ENCODE measurements at places on chromosomes 5 and 9.

- DNase-seq = no peak
Observed at GRCh38 chr5:107388141-107388861, 282.4 kb downstream of the EFNA5 start.

- DNase-seq = no peak
Observed at GRCh38 chr5:181283347-181283746, 22.4 kb upstream of the TRIM52 start.

DNA sequence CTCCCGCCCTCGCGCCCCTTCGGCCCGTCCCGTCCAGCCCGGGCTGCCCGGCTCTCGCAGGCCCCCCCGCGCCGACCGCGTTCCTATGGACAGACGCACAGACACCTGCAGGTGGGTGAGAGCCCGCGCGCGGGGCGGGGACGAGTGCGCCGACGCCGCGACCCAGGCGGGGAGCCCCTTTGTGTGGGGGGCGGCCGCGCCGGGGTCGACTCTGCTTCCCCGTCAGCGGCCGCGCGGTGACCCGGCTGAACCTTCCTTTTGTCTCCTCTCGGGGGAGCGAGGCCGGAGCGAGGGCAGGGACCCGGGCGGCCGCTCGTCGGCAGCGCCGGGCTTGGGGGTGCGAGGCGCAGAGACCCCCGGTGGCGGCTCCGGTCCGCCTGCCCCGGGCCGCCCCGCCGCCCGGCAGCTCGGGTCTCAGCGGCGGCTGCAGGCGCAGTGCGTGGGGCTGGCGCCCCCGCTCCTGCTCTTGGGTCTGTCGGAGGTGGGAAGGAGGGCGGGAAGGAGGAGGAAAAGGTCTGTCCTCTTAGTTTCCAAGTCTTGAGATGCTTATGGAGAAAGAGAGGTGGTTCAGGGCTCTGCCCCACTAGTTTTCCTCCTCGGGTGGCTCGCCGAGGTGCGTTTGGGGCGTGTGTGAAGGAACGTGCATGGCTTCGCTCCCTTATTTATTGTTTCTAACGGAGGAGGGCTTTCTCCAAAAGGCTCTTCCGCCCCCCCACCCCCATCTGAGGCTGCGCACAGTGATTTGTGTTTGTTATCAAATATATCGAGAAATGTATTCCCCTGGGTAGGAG lies 576 bp downstream of the KIAA1958 start:
- peak; percentile 11 for DNase-seq

GRCh38 chr9:136657974-136658848 lies 4.5 kb upstream of the EGFL7 start:
- DNase-seq = no peak

DNA sequence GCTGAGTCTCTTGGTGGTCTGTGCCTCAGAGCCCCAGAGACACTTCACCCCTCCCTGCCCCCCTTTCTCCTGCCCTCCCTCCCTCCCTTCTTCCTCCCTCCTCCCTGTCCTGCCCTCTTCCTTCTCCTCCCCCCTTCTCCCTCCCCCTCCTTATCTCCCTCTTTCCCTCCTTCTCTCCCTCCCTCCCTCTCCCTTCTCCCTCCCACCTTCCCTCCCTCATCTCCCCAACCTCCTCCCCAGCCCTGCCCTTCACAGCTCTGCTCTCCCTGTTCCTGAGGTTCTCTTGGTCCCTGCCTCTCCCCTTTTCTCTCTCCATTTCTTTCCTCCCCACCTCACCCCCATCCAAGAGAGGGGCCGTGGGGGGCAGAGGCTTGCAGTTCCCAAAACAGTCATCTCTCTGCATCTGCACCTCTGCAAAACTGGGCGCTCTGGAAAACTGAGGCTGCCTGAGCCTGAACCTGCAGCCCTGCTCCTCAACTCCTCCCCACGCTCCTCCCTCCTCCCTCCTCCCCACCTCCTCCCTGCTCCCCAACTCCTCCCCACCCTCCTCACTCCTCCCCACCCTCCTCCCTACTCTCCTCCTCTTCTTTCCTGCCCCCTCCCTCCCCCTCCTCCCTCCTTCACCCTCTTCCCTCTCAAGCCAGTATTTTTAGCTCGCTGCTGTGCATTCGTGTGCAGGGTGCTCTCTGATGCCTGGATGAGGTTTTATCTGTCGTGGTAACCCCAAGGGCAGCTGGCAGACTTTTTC lies 219.1 kb downstream of the C9orf50 start:
- no peak for DNase-seq

GRCh38 chr9:70679845-70680244 lies 265.4 kb upstream of the KLF9 start:
- DNase-seq = no peak

GRCh38 chr9:70263421-70263820 lies 4.6 kb downstream of the SMC5 start:
- no peak for DNase-seq

- no peak for DNase-seq
Observed at GRCh38 chr5:137236849-137237507, 262.1 kb downstream of the SPOCK1 start.

DNA sequence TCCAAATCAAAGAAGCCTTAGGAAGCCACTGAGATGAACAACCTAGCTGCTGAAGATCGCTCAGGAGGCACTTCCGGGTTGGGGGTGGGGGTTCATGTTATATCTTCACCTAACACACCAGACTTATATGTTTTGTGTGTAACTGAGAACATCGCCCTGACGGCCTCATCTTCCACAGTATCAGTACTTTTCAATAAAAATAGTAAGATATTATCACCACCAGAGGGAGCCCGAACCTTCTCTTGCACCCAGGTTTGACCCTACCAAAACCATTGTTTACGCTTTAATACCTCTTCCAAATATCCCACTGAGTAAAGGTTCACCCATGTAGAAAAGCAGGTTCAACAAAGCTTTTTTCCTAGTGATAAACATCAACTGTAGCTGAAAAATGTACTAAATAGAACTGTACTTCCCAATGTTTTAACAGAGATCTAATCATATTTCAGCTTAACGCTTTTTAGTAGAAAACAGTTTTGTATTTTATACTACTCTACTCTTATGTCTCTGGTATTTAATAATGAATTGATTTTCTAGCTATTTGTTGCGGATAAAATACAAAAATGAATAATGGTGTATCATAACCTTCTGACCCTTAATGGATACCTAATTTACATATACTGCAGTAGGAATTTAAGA lies 244.0 kb downstream of the EPB41L4A start:
- no peak for DNase-seq

DNA sequence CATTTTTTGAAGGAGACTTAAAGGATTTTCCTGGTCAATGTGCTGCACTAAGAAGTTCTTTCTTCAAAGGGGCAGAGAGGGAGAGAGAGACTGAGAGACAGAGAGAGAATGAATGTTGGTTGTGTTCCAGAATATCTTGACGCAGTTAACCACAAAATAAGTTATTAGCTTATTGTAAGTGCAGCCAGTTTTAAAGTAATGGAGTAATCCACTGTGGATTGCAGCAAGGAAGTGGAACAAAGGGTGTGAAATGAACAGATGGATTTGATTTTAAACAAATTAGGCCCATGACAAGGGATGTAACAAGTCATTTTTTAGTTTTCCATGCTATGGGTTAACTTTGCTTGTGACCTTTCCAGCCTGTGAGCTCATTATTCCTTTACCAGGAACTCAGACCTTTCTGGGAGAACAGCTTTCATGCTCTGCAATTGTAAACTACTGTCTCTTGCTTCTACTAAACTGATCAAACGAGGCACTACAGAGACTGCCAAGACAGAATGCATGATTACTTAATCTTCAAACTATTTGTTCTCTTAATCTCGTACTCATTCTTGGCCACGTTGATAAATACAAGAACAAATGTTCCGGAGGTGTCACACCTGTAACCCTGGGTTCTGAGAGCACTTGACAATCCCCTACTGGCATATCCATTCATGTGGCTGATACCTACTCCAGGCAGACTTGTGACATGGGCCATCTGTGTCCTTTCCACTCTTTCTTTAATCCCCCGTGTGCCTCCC lies 131.1 kb downstream of the TLE1 start:
- DNase-seq = no peak

DNA sequence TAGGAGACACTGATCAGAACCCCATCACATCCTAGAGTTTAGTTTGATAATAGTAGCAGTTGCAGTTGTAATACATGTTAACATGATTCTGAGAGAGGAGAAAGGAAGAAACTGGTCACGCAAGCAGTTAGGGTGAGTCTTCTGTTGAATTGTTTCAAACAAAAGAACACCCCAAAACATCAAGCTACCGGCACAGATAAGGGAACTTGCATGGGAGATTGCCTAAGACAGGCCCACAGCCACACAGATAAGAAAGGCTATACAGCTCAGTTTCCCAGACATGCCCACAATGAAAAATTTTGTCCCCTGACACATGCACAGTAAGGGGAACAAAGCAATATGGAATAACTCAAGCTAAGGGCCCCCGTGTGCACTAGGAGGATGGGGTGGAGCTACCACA lies 15.9 kb downstream of the HSPB3 start:
- no peak for DNase-seq

GRCh38 chr9:75142202-75142601 lies 53.9 kb downstream of the OSTF1 start:
- DNase-seq = no peak

GRCh38 chr5:154409230-154409840 lies 36.5 kb upstream of the SAP30L start:
- DNase-seq = no peak

- no peak for DNase-seq
Observed at GRCh38 chr5:27318701-27319100, 280.3 kb upstream of the CDH9 start.

DNA sequence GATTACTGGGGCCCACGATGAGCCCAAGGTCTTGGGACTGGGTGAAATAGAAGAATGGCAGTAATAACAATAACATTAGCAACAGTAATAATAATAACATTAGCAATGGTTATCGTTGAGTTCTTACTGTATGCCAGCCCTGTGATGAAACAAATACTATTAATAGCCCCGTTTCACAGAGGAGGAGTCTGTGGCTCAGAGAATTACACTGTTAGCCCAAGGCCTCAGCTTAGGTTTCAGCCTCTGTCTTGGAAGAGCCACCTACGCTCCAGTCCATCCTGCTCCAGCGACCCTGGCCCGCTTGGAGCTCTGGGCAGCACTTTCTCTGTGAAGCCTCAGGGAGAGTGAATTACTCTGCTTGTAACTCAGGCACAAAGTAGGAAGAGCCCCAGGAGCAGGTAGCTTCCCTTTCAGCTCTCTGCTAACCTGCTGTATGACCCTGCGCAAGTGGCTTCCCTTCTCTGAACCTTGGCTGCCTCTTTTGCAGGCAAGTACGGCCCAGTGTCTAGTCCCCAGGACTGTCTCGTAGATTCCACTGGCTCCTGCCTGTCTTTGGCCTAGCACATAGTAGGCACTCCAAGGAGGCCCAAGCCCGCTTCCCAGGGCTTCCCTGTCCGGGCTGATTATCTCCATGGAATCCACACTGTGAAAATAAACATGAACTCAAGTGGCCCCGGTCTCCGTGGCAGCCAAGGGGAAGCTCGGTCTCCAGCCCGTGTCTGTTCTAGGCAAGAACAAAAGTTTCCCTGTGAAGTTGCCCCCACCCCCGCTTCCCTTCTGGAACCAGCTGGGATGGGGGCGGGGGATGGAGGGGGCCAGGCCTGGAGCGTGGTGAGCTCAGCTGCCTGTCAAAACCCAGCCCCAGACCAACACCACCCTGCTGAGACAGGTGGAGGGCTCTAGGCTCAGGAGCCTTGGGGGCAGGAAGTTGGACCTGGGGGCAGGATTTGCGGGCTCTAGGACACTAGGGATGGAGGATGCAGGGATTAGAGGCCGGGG lies 26.2 kb upstream of the LMX1B start:
- peak; percentile 84 for DNase-seq

GRCh38 chr5:572398-573019 lies 39.6 kb upstream of the CEP72 start:
- DNase-seq = no peak

- DNase-seq = no peak
Observed at GRCh38 chr9:106916466-106917235, 53.7 kb downstream of the ZNF462 start.

GRCh38 chr9:134358026-134358661 lies 31.9 kb downstream of the RXRA start:
- DNase-seq = no peak

GRCh38 chr9:29969856-29970647 lies 2396.8 kb upstream of the C9orf72 start:
- DNase-seq = no peak

- DNase-seq = no peak
Observed at GRCh38 chr5:154721481-154722058, 33.6 kb upstream of the LARP1 start.

- no peak for DNase-seq
Observed at GRCh38 chr5:161513942-161514341, 32.6 kb downstream of the GABRB2 start.

- no peak for DNase-seq
Observed at GRCh38 chr5:173697931-173698579, 81.6 kb upstream of the BOD1 start.

DNA sequence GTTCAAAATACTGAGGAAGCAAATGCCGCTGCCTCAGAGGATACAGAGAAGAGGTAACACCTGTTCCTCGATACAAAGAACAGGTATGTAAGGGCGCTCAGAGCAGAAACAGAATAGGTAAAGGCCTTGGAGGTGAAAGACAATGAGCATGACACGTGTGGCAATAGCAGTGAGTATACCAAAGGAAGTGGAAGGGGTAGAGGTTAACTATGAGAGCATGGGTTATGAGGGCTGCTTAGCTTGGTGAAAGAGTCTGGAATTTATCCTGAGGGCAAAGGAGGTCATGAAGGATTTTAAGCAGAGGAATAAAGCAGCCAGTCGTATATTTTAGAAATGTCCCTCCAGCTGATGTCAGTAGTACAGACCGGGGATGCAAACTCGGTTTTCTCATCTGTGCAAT lies 269.8 kb upstream of the ZNF462 start:
- DNase-seq = no peak

GRCh38 chr9:77251050-77251449 lies 73.7 kb downstream of the VPS13A start:
- DNase-seq = no peak

- DNase-seq = no peak
Observed at GRCh38 chr5:137665678-137666460, 70.0 kb downstream of the KLHL3 start.

DNA sequence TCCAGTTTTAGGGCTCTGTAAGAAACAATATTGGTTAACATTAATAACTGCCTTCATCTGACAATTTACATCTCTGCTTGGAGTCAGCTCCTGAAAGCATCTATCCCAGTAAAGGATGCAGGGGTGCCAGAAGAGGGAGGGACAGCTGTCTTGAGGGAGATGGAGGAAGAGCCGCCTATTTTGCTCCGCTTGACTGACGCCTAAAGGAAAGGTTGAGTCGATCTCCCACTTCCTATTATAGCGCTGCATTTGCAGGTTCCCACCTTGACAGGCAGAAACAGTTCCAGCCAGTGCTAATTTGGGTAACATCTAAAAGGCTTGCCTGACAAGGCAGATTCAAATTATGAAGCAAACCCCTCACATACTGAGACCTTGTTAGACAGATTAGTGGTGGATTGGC lies 374.6 kb downstream of the SPATA31D1 start:
- DNase-seq = no peak

- DNase-seq = no peak
Observed at GRCh38 chr5:158716668-158717067, 383.0 kb downstream of the EBF1 start.
